ENCODE measurements at places on chromosomes 6 and 20. TPM values are rescaled to one million over a fixed set of nuclear protein-coding genes. Genes with fewer than 3 reads are reported as not detected.

- no peaks in the 10 kb centered on the region for H3K4me1 ChIP-seq
- H3K4me3 ChIP-seq = no peak overlapping the region
- no peak overlapping the region for H3K27ac ChIP-seq
- H3K36me3 ChIP-seq = no peaks in the 10 kb centered on the region
Measured at GRCh38 chr20:16816192-16816591, 68.0 kb downstream of the OTOR start.

GRCh38 chr6:6812427-6812826, 223.9 kb downstream of the LY86 start:
- H3K4me3 ChIP-seq = no peak overlapping the region
- H3K4me1 ChIP-seq = peaks cover 8% of the 10 kb centered on the region
- no peaks in the 10 kb centered on the region for H3K27me3 ChIP-seq
- no peak overlapping the region for H3K27ac ChIP-seq
- no peaks in the 10 kb centered on the region for H3K36me3 ChIP-seq

GRCh38 chr6:16950825-16951495, 150.9 kb upstream of the STMND1 start:
- no peak overlapping the region for H3K27ac ChIP-seq
- H3K36me3 ChIP-seq = no peaks in the 10 kb centered on the region
- DNase-seq = no peak
- H3K4me1 ChIP-seq = no peaks in the 10 kb centered on the region
- H3K27me3 ChIP-seq = no peaks in the 10 kb centered on the region
- H3K4me3 ChIP-seq = no peak overlapping the region

DNA sequence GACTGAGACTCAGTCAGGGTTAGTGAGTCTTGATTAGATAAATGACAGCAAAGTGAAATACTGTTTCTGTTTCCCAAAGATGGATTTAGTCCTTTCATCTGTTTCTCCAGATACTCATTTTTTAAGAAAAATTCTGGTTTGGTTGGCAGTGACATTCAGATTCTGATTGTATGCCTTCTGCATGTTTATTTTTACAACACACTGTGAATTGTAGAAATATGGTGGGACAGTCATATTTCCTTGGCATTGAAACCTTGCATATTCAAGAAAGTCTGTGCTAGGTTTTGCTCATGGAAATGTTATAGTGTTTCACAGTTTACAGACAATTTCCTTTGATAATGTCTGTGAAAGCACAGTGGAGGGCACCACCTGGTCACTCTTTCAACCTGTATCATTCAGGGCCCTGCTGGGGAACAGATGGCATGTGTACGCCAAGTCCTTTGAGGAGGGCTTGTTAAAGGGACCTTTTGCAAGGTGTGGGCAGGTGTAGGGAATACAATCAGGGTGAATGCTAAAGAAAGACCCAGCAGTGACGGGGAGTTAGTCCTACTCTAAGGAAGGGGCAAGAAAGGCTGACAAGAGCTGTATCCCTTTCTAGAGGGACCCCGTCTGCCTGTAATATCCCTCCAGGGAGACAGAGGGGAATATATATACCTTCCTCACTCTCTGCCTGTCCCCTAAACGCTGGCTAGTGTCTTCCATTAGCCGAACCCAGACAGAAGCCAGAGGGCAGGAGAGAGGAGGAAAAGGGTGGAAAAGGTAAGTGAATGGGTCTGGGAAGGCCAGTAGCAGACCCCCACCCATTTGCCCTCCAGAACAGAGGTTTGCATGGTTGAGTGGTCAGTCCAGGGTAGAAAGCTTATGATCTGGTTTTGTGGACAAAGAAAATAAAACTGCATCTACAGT, 10.2 kb downstream of the PLCB4 start:
- no peaks in the 10 kb centered on the region for H3K36me3 ChIP-seq
- no peak overlapping the region for H3K4me3 ChIP-seq
- DNase-seq = no peak
- peaks cover 33% of the 10 kb centered on the region for H3K4me1 ChIP-seq
- no peaks in the 10 kb centered on the region for H3K27me3 ChIP-seq

GRCh38 chr20:6691516-6691915, 76.0 kb upstream of the BMP2 start:
- H3K36me3 ChIP-seq = no peaks in the 10 kb centered on the region
- H3K4me3 ChIP-seq = no peak overlapping the region
- no peak overlapping the region for H3K27ac ChIP-seq
- no peaks in the 10 kb centered on the region for H3K4me1 ChIP-seq

DNA sequence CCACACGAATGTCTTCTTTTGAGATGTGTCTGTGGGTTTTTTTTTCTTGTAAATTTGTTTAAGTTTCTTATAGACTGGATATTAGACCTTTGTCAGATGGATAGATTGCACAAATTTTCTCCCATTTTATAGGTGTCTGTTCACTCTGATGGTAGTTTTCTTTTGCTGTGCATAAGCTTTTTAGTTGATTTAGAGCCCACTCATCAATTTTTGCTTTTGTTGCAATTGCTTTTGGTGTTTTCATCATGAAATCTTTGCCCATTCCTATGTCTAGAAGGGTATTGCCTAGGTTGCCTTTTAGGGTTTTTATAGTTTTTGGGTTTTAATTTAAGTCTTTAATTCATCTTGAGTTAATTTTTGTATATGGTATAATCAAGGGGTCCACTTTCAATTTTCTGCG, 57.7 kb downstream of the NKX2-2 start:
- no peaks in the 10 kb centered on the region for H3K4me1 ChIP-seq
- no peak overlapping the region for H3K27ac ChIP-seq
- DNase-seq = no peak

OR2J3 gene
- total RNA-seq = not detected

FOXS1 gene
- 2.3 TPM for total RNA-seq
